ENCODE measurements at places on chromosomes 5 and 9.

GRCh38 chr5:88130211-88130815 is 138.3 kb downstream of the TMEM161B start:
- no peak for DNase-seq

DNA sequence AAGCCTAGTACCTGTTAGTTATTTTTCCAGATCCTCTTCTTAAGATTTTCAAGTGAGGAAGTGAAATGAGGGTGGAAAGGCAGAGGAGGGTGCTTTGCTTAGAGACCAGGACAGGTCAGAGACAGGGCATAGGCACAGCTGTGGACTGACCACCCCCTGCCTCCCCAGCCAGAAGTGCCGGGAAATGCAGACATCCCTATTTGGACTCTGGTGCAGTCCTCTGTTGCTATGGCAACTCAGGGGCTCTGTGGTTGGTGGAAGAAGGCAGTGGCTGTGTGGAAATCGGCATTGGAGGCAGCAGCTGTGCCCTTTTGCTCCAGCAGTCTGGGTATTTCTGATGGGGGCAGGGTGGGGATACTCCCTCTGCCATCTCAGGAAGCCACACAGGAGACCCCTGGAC is 43.3 kb upstream of the NDFIP1 start:
- no peak for DNase-seq

DNA sequence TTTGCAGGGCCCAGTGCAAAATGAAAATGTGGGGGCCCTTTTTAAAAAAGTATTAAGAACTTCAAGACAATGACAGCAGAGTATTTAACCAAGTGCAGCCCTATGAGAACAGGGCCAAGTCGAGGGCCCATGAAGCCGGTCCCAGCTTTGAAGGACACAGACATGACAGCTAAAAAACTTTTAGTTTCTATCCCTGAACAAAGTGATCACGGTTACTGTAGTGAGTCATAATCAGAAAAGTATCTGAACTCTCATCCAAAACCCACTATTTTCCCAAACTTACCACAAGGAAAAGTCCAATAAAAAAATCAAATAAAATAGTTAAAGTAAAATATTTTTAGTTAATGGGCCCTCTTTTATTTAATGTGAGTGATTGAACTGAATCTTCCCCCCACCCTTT is 126.0 kb downstream of the MEF2C start:
- DNase-seq = no peak

- DNase-seq = no peak
Measured at GRCh38 chr9:1051584-1052275, 1.6 kb downstream of the DMRT2 start.

- no peak for DNase-seq
Measured at GRCh38 chr5:171483551-171484135, 64.2 kb downstream of the FGF18 start.

GRCh38 chr9:134709512-134710270 is 68.1 kb downstream of the COL5A1 start:
- no peak for DNase-seq

DNA sequence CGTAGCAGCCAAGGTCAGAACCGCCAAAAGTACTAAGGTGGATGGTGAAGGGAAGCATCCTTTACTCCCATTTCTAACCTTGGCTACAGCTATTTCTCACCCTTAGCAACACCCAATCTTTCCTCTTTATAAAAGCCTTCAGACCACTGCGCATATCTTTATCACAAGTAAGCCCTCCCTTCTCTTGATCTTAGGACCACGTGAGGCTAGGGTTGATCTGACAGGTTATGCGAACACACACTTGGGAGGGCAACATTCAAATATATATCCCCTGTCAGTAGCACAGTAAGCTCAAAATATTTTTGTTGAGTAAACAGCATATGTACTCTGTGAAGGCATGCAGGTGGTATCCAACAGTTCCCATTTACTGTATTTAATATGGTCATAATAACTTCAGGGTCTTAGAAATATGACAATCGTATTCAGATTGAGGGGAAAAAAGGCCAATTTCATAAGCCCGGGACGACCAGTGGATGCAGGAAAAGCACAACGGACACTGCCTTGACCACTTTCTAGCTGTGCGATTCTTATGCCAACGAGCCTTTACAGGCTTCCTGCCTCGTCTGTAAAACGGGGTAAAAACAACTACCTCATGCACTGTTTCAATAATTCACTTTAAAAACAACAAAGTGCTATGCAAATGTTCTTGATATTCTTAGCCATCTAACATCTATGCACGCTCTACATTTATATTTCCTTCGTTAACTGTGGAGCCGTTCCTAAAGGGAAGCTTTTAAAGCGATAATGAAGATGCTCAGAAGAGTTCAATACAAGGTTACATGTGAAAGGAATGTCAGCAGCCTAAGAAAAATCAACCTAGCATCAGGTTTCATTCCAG is 1.3 kb downstream of the ARSB start:
- DNase-seq = no peak

DNA sequence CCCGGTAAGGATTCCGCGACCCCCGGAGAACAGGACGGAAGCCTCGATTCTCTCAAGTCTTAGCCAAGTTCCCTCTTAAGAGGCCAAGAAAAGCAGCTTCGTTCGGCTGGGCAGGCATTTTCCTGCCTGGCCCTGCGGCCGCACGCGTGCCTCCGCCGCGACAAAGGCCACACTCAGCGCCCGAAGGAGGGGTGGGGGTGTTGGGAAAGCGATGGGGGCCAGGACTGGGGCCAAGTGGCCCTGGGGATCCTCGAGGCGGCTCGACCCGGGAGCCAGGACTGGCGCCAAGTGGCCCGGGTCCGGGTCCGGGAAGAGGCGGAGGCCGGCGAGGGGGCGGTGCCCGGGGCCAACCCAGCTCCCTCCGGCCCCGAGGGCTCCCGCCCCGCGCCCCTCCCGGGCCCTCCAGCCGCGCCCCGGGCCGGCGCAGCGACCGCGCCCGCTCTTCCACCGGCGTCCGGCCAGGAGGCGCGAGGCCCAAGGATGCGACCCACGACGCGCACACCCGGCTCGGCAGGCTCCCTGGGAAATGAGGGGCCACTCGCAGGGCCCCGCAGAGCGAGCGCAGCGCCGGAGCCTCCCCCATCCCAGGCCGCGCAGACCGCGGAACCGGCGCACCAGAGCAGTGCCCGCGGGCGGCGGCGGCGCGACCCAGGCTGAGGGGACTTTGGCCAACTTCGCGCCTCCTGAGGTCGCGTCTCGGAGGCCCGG is 756 bp downstream of the VAV2 start:
- no peak for DNase-seq

GRCh38 chr9:89825669-89826068 is 220.9 kb downstream of the GADD45G start:
- DNase-seq = no peak

GRCh38 chr5:174518512-174518911 is 205.9 kb upstream of the MSX2 start:
- no peak for DNase-seq

- DNase-seq = no peak
Measured at GRCh38 chr5:96483878-96484277, 50.8 kb upstream of the PCSK1 start.
